ENCODE measurements at places on chromosomes 4 and X. TPM values are rescaled to one million over a fixed set of nuclear protein-coding genes. Genes with fewer than 3 reads are reported as not detected.

The SSX4 gene
- not detected for polyA plus RNA-seq

The DUSP9 gene
- 0.81 TPM for polyA plus RNA-seq

The S100G gene
- not detected for polyA plus RNA-seq

The BEND4 gene
- polyA plus RNA-seq, result 0.07 TPM

- no peak for DNase-seq
Observed at GRCh38 chrX:29851857-29852605, 363.3 kb upstream of the MAGEB2 start.

- no peak for DNase-seq
Observed at GRCh38 chr4:73864961-73865360, 4.2 kb upstream of the CXCL1 start.

- no peak for DNase-seq
Observed at GRCh38 chr4:159463235-159463634, 360.4 kb downstream of the RAPGEF2 start.

GRCh38 chr4:152220201-152220666, 315.7 kb downstream of the FBXW7 start:
- no peak for DNase-seq

DNA sequence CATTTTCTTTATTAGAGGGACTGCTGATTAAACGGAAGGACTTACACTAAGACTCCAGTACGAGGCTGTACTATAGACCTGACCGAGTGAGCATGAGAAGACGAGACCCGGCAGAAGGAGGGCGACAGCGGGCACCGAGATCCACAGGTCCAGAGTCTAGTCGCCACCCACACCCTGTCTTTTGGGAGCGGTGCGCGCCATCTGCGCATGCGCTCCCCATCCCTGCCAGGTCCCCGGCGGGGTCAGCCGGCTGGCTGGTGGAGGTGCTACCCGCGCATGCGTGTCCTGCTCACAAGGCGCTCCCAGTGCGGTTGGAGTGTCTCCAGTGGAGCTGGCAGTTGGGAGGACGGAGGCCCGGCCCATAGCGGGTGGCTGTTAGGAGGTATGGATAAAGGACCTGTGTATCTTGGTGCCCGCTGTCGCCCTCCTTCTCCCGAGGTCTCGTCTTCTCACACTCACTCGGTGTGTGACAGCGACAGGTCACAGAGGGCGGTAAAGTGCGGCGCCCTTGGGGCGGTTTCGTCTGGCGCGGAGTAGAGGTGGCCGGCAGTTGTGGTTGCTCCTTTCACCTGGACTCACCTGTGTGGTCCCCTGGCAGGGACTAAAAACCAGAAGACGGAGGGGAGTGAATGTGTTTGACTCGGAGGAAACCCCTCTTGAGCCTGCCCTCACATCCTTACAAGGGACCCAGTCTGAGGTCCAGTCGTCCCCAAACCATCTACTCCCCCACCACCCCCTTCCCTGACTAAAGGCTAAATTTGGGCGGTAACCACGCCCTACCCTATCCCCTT, 7.6 kb upstream of the HSD17B10 start:
- DNase-seq, result peak; percentile 87

GRCh38 chr4:81508411-81509185, 36.9 kb upstream of the RASGEF1B start:
- no peak for DNase-seq

- no peak for DNase-seq
Observed at GRCh38 chrX:74450803-74451449, 29.6 kb downstream of the SLC16A2 start.

GRCh38 chr4:43286137-43286536, 393.6 kb downstream of the GRXCR1 start:
- no peak for DNase-seq

DNA sequence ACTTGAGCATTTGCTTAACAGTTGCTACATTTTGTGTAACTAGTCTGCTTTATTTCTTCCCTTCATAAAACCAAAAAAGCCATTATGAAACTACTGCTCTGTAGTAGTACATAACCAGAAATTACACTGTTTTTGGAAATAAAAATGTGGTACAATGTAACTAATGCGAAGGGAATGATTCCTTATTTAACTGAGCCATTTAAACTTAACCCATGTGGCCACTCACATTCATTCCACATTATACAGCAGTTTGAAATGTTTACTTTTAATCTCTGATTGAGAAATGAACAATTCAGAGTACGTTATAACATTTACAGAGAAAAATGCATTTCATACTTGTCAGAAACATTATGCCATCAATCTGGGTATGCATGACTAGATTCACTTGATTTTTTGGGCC, 94.2 kb downstream of the NYX start:
- no peak for DNase-seq
